ENCODE measurements at places on chromosomes 12 and 14.

DNA sequence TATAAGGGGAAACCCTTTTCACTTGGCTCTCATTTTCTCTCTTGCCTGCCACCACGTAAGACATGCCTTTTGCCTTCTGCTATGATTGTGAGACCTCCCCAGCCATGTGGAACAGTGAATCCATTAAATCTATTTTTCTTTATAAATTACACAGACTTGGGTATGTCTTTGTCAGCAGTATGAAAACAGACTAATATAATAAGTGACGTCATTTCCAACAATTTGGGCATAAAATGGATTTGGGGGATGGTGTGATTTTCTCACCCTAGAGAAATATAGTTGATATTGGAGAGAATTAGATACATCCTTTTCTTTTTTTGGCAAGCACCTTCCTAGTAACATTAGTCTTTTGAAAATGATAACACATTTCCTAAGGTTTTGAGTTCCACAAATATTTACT, 490.5 kb downstream of the TMEM132D start:
- DNase-seq: no peak

DNA sequence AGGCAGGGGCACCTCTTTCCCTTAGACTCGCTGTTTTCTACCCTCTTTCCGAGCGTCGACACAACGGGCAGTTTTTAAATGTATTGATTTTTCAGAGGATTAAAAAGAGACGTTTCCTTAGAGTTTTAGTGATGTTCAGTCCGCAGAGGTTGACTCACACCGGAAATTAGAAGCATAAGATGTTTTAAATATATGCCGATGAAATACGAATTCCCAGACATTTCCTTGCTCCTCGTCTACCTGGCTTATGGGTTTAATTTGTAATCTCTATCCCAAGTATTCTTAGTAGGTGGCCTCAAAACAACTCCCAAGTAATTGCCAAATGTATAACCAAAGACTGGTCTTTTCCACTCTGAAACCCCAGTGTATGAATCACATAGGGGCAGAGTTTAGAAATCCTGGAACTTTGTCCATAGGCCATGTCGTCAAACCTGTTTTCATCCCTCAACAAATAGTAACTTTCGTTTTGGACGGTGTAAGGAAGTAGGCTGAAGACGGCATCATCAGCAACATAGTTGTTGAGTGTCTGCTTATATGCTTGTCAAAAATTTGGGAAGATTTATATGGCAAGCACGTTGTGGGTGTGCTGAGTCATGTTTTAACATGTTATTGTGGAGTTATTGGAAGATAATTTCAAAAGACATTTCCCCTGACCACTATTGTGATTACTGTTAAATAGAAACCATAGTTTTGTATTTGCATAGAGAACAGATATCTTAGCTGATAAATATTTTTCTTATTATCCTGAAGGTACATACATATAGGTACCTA, 824 bp downstream of the TBK1 start:
- no peak for DNase-seq

DNA sequence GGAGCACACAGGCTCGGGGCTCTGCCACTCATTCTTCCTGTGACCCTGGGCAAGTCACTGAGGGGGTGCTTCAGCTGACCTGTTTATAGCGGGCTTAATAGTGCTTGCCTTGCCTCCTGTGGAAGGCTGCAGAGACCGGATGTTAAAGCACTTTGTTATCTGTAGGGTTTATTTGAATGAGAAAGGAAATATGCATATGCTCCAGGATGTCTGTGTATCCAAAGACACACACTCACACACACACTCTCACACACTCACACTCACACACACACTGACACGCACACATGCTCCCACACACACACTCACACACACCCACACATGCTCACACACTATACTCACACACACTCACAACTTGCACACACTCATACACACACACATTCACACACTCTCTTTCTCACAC, 56.1 kb upstream of the DDX11 start:
- no peak for DNase-seq

GRCh38 chr12:116065606-116066005, 211.9 kb downstream of the MED13L start:
- no peak for DNase-seq

- DNase-seq: peak; percentile 47
These were observed 60.8 kb downstream of the RASSF3 start for GRCh38 chr12:64670919-64671639.

DNA sequence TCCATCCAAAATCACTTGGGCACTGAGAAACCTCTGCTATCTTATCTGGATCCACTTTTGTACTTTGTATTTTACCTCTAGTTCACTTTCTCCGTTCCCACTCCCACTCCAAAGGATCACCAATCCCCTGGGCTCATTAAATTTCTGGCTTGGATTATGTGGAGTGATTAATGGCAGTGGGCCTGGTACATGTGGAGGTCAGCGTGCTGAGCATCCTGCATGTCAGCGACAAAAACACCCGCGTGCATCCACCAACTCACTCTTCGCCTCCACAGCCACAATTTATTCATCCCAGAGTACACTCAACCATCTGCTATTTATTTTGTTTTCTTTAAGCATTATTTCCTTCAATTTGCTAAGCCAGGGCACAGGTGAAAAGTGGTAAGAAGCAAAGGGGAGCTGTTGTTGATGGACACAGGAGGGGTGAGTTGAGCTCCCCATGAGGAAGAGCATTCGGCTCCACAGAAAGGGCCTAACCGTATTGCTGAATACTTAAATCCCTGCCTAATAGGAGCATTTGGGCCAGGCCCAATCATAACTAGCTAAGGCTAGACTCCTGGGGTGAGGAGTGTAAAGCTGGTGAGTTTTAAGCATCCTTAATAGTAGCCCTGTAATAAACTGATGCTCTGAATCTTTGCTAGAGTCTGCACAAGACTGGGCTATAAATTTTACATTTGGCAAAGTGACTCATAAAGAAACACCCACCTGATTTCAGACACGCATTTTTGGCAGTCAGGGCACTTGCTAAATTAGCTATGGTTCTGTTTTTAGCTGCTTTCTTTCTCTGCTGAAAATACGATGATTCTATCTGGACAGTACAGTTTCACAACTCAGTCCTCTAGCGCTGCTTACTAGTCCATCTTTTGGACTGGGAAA, 137.8 kb downstream of the SLC25A21 start:
- no peak for DNase-seq

DNA sequence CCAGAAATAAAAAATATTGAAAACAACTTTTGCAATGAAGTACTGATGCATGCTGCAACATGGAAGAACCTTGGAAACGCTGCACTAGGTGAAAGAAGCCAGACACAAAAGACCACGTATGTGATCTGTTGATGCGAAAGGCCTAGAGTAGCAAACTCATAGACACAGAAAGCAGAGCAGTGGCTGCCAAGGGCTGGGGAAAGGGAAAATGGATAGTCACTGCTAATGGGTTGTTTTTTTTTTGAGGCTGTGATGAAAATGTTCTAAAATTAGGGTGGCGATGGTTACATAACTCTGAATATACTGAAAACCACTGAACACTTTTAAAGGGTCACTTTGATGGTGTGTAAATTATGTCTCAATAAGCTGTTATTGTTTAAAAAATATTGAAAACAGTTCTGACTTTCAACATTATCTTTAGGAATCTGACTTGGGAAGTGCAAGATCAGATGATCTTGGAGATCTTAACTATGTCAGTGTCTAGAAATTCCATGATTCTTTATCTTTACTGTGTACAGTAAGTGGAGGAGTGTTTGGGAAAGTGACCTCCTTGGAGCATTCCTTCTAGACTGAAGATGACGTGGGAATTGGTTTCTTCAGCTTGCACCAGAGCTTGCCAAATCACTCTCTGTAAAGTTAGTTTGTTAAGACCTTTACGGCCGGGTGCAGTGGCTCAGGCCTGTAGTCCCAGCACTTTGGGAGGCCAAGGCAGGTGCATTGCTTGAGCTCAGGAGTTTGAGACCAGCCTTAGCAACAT, 12.4 kb downstream of the MLXIP start:
- DNase-seq: no peak

DNA sequence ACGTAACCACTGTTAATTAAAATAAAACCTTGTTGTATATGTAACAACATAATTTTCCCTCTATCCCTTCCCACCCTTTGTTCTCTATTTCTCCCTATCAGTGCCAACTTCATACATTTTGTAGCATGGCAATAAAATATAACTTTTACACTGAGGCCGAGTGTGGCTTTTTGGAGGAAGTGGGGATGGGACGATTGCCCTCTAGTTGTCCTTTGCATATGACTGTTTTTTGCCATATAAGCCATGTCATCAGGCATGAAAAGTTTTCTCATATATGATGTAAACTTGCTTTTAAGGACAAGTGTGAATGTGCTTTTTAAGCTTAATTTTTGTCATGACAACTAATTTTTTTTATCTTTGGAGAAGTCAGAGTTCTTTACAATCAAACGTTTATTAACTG, 6.2 kb upstream of the CCT2 start:
- DNase-seq: no peak

- no peak for DNase-seq
These were observed 276.2 kb downstream of the SSPN start for GRCh38 chr12:26471560-26471959.

DNA sequence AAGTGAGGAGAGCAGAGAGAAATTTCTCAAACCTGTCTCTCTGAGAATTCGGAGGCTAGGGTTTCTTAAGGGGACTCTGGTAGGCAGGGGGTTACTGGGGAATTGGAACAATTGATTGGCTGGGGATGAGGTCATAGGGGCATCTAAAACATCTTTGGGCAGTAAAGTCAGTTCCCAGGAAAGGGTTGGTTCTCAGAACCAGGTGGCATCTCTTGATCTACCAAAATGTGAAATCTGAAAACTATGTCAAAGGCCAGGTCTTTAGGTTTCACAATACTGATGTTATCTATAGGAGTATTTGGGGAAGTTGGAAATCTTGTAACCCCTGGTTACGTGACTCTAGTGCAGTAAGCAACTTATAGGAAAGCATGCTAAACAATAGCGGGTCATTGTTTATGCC, 6.9 kb downstream of the C12orf75 start:
- DNase-seq: no peak

GRCh38 chr14:94009767-94010166, 12.7 kb downstream of the CCDC197 start:
- DNase-seq: no peak

- no peak for DNase-seq
These were observed 53.4 kb downstream of the RCOR1 start for GRCh38 chr14:102645746-102646440.

DNA sequence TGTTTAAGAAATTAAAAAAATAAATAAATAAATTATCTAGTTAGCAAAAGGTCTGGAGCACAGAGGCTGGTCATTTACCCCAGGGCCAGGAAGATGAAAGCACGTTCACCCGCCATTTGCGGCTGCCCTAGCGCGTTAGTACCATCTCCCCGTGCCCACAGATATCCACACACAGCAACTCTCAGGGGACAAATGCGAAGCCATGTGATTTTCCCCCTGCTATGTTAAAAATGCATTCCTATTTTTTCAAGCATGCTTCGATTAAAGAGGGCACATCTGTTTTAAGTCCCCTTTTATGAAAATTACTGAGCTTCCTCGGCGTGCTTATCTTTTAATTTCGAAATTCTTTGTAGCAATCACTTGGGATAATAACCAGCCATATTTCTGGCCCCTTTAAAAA, 56.9 kb upstream of the PIWIL1 start:
- DNase-seq: no peak

DNA sequence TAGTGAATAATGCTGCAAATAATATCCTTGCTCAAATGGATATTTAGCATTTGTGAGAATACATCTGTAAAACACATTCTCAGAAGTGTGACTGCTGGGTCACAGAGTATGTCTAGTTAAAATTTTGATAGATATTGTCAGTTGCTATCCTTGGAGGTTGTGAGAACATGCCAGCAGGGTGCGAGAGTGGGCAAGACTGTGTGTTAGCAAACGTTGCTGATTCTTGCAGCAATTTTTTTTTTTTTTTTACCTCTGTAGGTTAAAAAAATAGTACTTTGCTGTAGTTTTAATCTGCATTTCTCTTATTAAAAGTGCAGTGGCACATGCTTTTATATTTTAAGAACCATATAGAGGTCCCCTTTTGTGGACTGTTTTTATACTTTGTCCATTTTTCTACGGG, 4.5 kb upstream of the NYNRIN start:
- DNase-seq: no peak

DNA sequence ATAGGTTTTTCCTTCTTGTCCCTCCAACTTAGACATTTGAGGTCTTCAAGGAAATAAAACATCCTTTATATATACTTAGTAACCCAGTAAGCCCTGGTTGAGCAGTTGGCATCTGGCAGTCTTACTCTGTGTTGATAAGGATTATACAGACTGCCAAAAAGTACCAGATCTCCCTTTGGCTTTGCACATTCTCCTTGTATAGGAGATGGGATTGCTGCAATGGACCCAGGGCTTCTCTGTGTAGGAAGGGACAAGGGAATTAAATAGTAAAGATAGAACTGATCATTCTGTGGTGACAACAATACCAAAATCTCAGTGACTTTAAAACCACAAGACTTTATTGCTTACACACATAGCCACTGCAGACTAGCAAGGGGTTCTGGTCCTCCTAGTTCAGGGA, 180.1 kb upstream of the CCDC196 start:
- no peak for DNase-seq

- no peak for DNase-seq
These were observed 1.2 kb downstream of the FBRSL1 start for GRCh38 chr12:132491138-132491663.

GRCh38 chr12:5171701-5172100, 128.0 kb downstream of the KCNA5 start:
- DNase-seq: no peak

DNA sequence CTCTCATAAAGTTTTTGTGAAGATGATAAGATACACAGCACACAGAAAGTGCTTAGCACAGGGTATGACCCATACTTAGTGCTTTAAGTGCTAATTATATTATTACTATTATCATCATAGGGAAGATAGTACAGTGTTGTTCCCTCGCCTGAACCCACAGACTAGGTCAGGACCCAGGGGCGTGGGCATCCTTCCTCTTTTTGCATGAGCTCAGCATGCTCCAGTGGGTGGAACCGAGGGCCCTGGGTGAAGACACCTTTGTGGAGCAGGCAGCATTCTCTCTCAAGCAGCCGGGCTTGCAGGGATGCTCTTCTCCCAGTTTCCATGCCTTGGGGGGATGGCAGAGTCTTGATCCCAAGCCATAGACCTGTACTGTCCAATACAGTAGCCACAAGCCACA, 34.8 kb downstream of the CRACR2A start:
- DNase-seq: no peak

DNA sequence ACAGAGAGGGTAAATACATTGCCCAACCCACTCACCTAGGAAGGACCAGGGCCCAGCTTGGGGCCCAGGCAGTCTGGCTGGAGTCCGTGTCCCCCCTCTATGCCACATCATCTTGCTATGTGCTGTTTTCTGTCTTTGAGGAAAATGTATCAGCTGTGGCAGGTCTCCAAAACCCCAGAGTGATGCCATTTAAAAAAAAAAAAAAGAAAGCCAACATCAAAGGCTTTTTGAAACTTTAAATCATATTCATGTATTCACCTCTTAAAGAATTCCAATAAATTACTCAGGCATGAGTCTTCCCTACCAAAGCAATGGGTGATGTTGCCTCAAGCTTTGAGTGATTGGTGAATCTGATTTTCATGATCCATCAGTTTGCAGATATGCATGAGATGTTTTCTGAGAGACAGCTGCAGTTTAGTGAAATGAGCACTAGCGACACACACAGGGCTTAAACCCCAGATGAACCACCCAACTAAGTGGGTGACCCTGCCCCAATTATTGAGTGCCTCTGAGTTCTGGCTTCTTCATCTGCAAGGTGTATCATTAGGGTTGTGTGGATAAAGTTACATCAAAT, 6.1 kb downstream of the KRT81 start:
- DNase-seq: no peak

GRCh38 chr14:104370256-104370870, 209.2 kb upstream of the C14orf180 start:
- DNase-seq: peak; percentile 42
